ENCODE measurements at places on chromosomes 3 and 15. TPM values are rescaled to one million over a fixed set of nuclear protein-coding genes. Genes with fewer than 3 reads are reported as not detected.

GPR149 gene
- 0.16 TPM for polyA plus RNA-seq

LYSMD2 gene
- polyA plus RNA-seq = 10.0 TPM

GRCh38 chr3:72319194-72320094 lies 528.8 kb downstream of the SHQ1 start:
- H3K4me3 ChIP-seq = no peak overlapping the region
- no peaks in the 10 kb centered on the region for H3K36me3 ChIP-seq
- H3K27me3 ChIP-seq = no peaks in the 10 kb centered on the region
- H3K4me1 ChIP-seq = peaks cover 16% of the 10 kb centered on the region

CHL1 gene
- polyA plus RNA-seq = 1.9 TPM

- peak overlapping the region; percentile 0 for H3K27ac ChIP-seq
- no peak for DNase-seq
- H3K36me3 ChIP-seq = no peaks in the 10 kb centered on the region
Measured at GRCh38 chr3:69747511-69748258, 8.4 kb downstream of the MITF start.

All from pancreas (tissue), 10 donors.